K562 (cell line): ENCODE measurements at places on chromosomes 3 and 15. TPM values are rescaled to one million over a fixed set of nuclear protein-coding genes. Genes with fewer than 3 reads are reported as not detected.

Gene GOLGA6L7
- 0.11 TPM in 1 of 2 replicates, not detected in the other for total RNA-seq

Gene ANAPC13
- total RNA-seq: 49.2 and 53.0 TPM in 2 replicates

Gene PPP1R14D
- not detected in 2 replicates for total RNA-seq

Gene ZNF501
- total RNA-seq: 3.9 and 4.4 TPM in 2 replicates

Gene GPR62
- not detected in 2 replicates for total RNA-seq

Gene TRIM42
- total RNA-seq: not detected in 2 replicates

Gene FGD5
- 0.13 and 0.18 TPM in 2 replicates for total RNA-seq

Gene RLBP1
- total RNA-seq: not detected in 2 replicates

Gene NDN
- 3.1 and 3.8 TPM in 2 replicates for total RNA-seq

Gene TAGLN3
- total RNA-seq: not detected in 2 replicates

Gene DUOXA2
- not detected in 2 replicates for total RNA-seq

Gene CLDN18
- 0.11 TPM in 2 replicates for total RNA-seq

Gene SIDT1
- 0.18 TPM in 1 of 2 replicates, not detected in the other for total RNA-seq

Gene UBA7
- 3.3 and 3.7 TPM in 2 replicates for total RNA-seq

Gene RBSN
- total RNA-seq: 18.7 and 19.6 TPM in 2 replicates

Gene AP3B2
- total RNA-seq: 0.18 TPM in 1 of 2 replicates, not detected in the other

Gene SLC28A2
- total RNA-seq: not detected in 2 replicates

Gene THRB
- 9.7 and 10.5 TPM in 2 replicates for total RNA-seq

Gene EOMES
- total RNA-seq: 0.07 TPM in 1 of 2 replicates, not detected in the other

Gene ITIH1
- 0.11 and 0.31 TPM in 2 replicates for total RNA-seq

Gene ALAS1
- 24.3 and 27.6 TPM in 2 replicates for total RNA-seq

Gene IL20RB
- total RNA-seq: 4.6 and 5.3 TPM in 2 replicates

Gene MGA
- total RNA-seq: 43.3 and 45.3 TPM in 2 replicates

Gene ST3GAL6
- not detected in 2 replicates for total RNA-seq

Gene CD80
- total RNA-seq: 4.4 and 4.8 TPM in 2 replicates

Gene MKRN2OS
- 0.27 TPM in 1 of 2 replicates, not detected in the other for total RNA-seq

Gene FAM107A
- total RNA-seq: 0.07 TPM in 1 of 2 replicates, not detected in the other

Gene CATSPER2
- 3.7 and 3.8 TPM in 2 replicates for total RNA-seq

Gene SCAMP5
- 0.27 and 0.31 TPM in 2 replicates for total RNA-seq

Gene ARRDC4
- total RNA-seq: 11.4 and 15.8 TPM in 2 replicates

Gene WDR93
- not detected in 2 replicates for total RNA-seq

Gene ENTPD3
- 0.44 and 0.51 TPM in 2 replicates for total RNA-seq

Gene TLE3
- 78.3 and 84.2 TPM in 2 replicates for total RNA-seq

Gene GPR160
- 5.0 and 6.6 TPM in 2 replicates for total RNA-seq

Gene CCR8
- total RNA-seq: not detected in 2 replicates

Gene FOXB1
- not detected in 2 replicates for total RNA-seq

Gene XCR1
- total RNA-seq: not detected in 2 replicates

Gene TLR9
- not detected in 2 replicates for total RNA-seq

Gene GOLGA8S
- not detected in 2 replicates for total RNA-seq

Gene ATP11B
- total RNA-seq: 67.3 and 67.6 TPM in 2 replicates

Gene LMAN1L
- not detected in 2 replicates for total RNA-seq

Gene PRRT3
- total RNA-seq: 1.9 and 2.2 TPM in 2 replicates

Gene FSTL1
- 0.58 and 0.83 TPM in 2 replicates for total RNA-seq

Gene GOLGA6L10
- total RNA-seq: 2.2 TPM in 2 replicates

Gene GYG1
- 24.6 and 26.6 TPM in 2 replicates for total RNA-seq

Gene DISP2
- total RNA-seq: 0.74 and 0.89 TPM in 2 replicates

Gene KNG1
- total RNA-seq: 0.07 and 0.09 TPM in 2 replicates

Gene ADPGK
- total RNA-seq: 40.3 and 45.3 TPM in 2 replicates
